ENCODE measurements at places on chromosomes 6 and 20. TPM values are rescaled to one million over a fixed set of nuclear protein-coding genes. Genes with fewer than 3 reads are reported as not detected.

GRCh38 chr6:9621276-9621675 is 793.6 kb downstream of the TFAP2A start:
- DNase-seq: peak; percentile 3

DNA sequence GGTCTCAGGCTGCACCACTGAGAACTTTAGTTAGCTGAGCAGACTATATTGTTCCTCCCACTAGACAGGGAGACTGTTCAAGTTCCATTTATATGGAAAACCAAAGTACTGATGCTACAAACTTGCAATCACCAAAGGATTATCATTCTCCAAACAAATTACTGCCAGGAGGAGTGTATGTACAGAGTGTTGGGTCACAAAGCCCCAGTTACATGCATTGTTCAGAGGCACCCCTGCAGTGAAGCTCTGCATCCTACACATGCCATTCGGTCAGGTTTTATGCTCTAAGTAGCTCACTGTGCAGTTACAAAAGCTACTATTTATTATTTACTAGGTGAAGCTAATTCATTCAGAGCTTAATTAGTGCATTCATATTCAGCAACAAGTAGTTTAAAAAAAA is 75.8 kb downstream of the SMLR1 start:
- no peak for DNase-seq

GRCh38 chr6:7163661-7164071 is 55.9 kb downstream of the RREB1 start:
- no peak for DNase-seq

DNA sequence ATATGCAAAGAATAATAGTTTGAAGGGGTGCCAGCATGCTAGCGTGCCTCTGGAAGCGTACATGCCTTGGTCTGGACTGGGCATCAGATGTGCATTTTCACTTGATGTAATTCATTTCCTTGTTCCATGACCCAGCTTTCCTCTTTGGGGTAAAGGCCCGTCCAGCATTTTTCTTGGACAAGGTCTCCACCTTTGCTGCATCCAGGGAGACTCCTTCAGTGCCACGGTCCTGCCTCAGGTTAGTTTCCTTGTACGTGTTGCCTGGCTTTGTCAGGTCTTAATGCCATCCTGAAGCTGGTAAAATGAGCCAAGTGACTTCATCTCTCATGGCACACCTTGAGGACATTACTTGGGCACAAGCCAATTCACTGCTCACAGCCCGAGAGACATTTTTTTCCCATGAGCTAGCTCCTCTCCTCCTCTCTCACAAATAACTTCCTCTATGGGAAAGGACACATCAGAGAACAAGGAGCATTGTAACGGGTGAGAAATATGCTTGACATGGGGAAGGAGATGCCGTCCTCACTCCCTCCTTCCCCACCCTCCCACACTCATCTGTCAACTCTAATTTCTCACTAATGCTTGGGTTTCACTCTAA is 23.9 kb downstream of the EDN1 start:
- no peak for DNase-seq

- DNase-seq: no peak
Observed at GRCh38 chr20:60024245-60024644, 66.0 kb downstream of the CDH26 start.

- DNase-seq: no peak
Observed at GRCh38 chr20:40156600-40157317, 532.3 kb downstream of the MAFB start.

DNA sequence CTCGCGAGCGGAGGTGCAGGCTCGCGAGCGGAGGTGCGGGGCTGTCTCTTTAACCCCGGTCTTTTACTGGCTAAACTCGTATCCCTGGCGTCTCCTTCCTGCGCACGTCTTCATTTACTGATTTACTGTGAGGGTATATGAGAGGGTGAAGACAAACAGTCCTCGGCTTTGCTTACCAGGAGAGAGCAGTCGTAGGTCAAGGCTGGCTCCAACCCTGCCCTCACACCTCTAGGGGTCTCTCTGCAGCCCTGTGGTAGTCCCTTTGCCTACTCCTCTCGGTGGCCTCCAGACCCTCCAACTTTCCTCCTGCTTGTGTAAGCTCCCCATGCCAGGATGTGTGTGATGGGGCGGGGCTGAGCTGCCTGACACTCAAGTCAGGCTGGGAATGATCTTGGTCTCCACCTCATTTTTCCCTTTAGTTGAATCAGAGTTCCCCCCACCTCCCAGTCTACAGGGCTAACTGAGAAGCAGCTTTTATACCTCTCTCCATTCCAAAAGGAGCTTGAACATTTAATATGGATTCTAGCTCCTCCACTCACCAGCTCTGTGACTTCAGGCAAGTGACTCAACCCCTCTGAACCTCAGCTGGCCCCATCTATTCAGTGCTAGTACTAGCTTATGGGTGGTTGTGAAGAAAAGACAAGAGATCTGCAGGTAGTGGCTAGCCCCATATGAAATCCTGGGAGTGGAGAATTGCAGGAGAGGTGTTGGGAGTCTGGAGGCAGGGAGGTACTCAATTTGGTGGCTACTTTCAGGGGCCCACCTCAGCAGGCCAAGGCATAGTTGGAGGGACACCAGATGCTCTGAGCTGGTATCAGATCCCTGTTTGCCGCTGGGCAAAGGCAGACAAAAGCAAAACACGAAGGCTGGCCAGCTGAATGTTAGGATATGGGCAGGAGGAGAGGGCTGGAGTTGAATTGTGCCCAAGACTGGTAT is 902 bp downstream of the SLC29A1 start:
- no peak for DNase-seq

- DNase-seq: no peak
Observed at GRCh38 chr6:82554666-82555065, 191.0 kb downstream of the TPBG start.

GRCh38 chr20:56592817-56593216 is 36.3 kb upstream of the TFAP2C start:
- DNase-seq: no peak

GRCh38 chr20:62481425-62482145 is 5.8 kb upstream of the GATA5 start:
- no peak for DNase-seq

- peak; percentile 37 for DNase-seq
Observed at GRCh38 chr20:8545212-8545611, 413.1 kb downstream of the PLCB1 start.

DNA sequence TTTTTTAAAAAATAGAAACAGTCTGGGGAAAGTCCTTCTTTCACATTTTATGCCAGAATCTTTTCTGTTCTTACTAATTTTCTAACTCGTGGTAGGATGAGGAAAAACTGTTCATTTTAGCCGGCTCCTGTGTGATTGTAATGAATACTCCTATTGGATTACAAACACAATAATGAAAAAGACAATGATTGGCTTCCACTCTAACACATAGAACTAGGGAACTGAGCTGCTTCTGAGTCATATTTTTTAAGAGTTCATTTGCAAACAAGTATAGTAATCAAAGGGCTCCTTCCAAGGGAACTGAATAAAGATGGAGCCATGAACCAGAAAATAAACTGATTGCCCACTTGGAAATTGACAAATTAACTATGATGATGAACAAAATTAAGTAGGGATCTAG is 265.3 kb upstream of the TCF21 start:
- no peak for DNase-seq

DNA sequence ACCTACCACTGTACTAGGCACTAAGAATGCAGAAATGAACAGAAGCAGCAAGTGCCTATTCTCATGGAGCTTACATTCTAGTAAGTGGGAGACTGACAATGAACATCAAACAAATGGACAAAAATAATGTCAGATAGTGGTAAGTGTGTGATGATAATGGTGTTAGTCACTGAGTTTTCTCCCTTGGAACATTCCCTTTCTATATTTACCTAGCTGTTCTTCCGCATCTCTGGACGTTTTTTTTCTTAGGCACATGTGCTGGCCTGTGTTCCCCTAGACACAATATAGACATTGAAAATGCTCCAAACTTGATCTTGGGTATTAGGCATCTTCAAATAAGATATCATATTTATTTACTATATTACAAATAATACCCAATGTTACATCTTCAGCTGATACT is 218.1 kb upstream of the GJE1 start:
- DNase-seq: no peak

NKX2-2 gene
- not detected for polyA plus RNA-seq

DNA sequence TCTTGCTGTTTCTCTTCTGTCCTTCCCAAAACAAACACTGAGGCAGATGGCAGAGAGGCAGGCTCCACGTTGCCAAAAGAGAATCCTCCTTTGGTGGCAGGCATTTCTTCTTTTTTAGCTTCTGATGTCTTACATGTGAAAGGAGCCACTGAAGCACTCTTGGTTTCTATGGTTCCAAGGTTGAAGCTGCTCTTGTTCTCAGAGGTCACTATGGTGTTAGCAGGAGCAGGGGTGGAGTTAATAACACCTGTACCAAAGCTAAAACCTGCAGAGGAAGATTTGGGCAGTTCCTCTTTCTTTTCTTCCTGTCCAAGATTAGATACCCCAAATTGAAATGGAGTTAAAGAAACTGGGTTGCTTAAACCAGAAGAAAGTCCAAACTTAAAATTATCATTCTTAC is 28.8 kb downstream of the FAM8A1 start:
- no peak for DNase-seq

Data from BJ (cell line).